Activated CD4-positive, alpha-beta T cell treated with anti-CD3 and anti-CD28 coated beads, Interleukin-2, Interleukin-4, amounts not matched to agents 100 ng/mL and 50 ng/mL, durations not matched to agents 16 hours and 8 hours (primary cell): ENCODE measurements at places on chromosomes 3 and 15.

DNA sequence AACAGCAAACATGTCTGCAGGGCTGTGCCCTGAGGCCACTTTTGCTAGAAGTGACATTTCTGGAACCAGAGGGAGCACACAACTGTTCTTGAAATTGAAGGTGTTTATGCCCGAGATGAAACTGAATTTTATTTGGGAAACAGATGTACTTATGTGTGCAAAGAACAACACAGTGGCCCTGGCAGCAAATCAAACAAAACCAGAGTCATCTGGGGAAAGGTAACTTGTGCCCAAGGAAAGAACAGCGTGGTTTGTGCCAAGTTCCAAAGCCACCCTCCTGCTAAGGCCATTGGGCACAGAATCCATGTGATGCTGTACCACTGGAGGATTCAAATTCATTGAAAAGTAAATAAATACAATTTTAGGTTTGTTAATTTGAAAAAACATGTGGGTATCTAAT, 31.2 kb upstream of the RARRES1 start:
- DNase-seq: no peak

- DNase-seq: no peak
Observed at GRCh38 chr3:179416681-179417080, 34.6 kb downstream of the GNB4 start.

DNA sequence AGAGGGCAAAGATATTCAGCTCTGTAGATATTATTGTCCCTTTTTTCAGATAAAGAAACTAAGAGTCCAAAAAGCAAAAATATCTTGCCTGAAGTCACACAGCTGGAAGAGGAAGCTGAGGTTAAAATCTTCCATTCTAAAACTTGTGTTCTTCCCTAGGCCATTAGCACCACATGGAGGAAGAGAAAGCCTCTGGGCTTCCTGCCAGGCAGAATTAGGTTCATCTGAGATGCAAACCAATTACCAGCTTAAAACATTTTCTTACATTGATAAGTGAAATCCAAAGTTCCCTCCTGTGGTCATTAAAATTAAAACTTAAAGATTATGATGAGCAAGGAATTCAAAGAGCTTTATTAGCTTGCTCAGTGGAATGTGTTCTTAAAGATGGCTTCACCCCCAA, 235.3 kb upstream of the SETMAR start:
- no peak for DNase-seq

GRCh38 chr15:25170781-25171110, 216.0 kb downstream of the SNRPN start:
- DNase-seq: no peak

DNA sequence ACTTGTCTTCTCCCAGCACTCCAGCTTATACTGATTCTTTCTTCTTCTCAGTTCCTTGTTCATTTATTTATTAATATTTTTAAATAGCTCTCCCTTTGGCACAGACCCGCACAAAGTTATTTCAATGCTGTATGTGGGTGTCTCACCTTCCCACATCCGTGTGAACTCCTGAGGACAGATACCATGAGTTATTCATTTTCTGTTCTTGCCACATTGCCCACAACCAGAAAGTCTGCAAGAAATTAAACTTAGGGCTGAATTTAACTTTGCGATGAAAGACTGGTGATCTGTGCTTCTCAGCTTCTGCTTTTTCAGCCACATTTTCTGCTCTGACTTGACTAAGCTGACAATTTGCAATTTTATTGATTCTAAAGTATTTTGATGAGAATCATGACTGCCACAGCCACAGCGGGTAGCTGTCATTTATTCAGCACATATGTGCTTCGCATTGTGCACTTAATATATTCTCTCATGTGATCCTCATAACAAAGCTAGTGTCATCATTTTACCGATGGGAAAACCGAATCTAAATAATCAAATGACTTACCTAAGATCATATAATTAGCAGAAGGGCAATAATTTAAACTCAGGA, 569.8 kb downstream of the EDEM1 start:
- no peak for DNase-seq

DNA sequence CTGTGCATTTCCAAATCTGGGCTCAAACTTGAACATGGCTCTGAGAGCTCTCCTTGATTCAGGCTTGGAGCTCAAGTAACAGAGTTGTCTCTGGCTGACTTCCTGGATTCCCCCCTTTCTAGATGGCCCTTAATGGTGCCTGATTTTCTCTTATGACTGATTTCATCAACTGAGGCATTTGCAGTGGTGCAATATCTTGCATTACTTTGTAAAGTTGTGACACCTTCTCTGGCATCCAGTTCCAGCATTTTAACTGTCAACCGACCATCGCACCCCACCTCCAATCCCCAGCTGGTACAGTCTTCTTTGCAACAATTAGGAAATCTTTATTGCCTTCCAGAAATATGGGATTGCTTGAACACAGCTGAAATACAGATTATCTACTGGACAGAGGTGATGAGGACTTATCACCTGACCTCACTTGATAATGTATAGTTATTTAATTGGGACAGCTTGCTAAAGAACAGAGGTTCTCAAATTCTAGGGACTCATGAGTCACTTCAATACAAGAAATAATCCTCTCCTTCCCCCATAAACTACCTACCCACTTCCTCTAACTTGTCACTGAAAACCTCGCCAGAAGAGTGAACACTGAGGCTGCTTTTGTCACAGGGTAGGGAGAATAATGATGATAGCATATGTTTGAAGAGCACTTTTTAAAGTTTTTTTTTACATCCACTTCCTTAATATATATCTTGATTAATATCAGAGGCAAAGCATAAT, 41.8 kb downstream of the FILIP1L start:
- peak; percentile 57 for DNase-seq

DNA sequence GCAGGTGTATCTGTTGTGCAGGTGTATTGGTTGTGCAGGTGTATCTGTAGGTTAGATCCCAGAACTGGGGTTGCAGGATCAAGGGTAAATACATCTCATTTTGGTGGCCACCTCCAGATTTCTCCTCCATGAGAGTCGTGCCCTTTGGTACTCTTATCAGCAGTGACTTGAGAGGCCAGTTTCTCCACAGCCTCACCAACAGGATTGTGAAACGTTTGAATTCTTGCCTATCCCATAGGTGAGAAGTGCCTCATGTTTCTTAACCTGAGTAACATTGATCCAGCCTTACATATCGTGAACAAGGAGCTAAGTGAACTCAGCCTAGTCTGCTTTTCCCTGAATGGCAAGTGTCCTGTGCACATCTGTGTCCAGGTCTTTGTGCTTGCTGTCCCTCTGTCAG, 55.4 kb downstream of the CMTM8 start:
- no peak for DNase-seq

GRCh38 chr15:34584996-34585395, 1.5 kb upstream of the GOLGA8B start:
- DNase-seq: no peak

GRCh38 chr3:107124885-107125284, 252.4 kb upstream of the CCDC54 start:
- DNase-seq: no peak

DNA sequence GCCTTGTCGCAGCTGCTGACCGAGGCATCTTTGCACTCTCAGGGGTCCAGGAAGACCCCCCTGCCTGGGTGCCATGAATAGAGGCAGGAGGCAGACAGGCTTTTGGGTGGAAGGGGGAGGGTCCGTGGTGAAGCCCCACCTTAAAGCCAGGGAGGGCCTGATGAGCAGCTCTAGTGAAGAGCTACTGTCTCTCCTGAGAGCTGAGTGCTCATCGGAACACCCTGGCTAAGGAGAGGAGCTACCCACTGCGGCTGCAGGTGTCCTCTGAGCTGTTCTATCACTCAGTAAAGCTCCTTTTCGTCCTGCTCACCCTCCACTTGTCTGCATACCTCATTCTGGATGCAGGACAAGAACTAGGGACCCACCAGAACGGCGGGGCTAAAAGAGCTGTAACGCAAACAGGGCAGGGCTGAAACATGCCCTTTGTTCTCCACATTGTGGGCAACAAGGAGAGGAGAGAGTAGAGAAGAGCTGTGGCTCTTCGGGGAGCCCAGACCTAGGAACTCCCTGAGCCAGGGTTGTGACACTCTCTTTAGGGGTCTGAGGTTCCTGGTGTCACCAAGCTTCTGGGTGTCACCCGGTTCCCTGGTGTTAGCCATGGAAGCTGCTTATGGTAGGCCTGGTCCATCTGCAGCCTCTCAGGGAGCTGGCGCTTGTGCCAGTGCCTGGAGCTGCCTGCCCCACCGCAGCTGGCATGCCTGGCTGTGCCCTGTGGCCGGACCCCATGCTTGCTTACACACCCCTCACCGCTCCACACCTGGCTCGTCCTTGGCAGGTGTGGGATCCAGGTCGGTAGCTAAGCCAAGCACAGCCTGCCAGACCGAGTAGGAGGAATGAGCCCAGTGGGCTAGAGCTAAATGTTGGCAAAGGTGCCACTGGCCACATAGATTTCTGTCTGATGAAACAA, 26.2 kb upstream of the TFG start:
- DNase-seq: no peak
